Stimulated activated CD4-positive, alpha-beta T cell treated with anti-CD3 and anti-CD28 coated beads, Interleukin-1b, Interleukin-23, amount 100 ng/mL, for 48 hours (primary cell): ENCODE measurements at places on chromosomes 4 and X.

GRCh38 chrX:48107717-48108116 is 22.7 kb upstream of the SPACA5B start:
- no peak for DNase-seq

DNA sequence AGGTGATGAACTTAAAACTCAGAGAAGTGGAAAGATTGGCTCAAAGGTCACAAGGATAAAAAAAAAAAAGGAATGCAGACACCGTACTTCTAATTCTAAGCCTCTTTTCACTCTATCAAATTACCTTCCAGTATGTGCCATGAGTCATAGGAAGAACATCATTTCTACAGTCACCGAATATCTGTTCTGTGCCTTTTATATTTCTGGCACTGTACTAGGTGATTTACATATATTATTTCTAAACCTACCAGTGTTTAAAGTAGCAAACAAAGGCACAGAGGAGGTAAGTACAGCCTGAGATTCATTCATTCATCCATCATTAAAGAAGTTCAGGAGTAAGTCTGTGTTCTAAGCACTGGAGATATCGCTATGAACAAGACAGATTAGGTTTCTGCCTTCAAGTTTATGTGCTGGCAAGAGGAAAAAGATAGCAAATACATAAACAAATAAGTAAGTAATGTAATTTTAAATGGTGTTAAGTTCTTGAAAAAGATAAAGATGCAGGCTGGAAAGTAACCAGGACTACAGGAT is 65.3 kb downstream of the PALLD start:
- DNase-seq = no peak

DNA sequence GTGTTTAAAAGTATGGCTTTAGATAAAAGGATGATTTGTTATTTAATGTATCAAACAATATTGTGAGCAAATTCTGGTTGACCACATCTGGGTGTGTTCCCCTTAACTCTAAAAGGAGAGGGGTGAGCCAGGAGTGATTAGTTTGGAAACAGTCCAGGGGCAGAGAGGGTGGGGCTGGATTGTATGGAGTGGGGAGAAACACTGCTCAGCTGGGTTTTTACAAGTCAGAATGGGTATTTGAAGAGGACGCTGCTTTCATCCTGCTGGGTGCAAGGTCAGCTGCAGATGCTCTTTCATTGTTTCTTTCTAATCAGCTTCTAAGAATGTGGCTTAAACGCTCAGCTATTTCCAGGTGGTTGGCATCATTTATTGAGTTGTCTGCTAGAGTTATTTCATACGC is 82.8 kb upstream of the LIMCH1 start:
- no peak for DNase-seq

DNA sequence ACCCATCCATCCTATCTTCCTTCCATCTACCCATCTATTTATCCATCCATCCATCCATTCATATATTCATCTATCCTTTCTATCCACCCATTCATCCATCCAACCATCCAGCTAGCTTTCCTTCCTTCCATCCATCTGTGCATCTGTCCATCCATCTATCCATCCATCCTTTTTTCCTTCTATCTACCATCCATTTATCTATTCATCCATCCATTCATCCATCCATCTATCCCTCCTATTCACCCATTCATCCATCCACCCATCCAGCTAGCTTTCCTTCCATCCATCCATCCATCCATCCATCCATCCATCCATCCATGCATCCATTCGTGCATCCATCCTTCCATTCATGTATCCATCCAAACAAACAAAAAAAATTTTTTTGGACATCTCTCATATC is 118.8 kb downstream of the PSAPL1 start:
- DNase-seq = no peak

DNA sequence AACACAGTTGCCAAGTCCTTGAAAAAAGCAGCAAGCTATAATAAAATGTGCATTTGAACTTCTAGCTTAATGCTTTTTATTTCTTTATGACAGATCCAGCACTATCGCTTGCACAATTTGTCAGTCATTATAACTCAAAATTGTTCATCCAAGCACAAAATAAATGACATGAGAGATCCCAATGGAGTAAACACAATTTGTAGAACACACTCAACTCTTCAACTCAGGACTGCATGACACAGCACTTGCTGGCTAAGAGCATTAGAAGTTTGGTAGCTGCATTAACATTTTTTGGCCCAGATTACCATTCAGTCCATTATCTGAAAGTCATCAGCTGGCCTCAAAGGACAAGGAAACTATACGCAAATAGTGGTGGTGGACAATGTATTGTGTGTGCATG is 530.1 kb downstream of the INPP4B start:
- DNase-seq = no peak

DNA sequence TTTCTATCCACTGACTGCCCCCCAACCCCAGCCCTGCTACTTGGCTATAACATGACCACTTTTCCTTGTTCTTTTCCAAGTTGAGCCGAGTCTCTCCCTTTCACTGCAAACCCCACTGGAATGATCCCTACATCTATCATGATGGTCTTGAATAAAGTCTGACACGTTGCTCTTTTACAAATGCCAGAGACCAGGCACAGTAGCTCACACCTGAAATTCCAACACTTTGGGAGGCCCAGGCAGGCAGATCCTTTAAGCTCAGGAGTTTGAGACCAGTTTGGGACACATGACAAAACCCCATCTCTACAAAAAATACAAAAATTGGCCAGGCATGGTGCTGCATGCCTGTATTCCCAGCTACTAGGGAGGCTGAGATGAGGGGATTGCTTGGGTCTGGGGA is 100.9 kb downstream of the WDFY3 start:
- DNase-seq = no peak

DNA sequence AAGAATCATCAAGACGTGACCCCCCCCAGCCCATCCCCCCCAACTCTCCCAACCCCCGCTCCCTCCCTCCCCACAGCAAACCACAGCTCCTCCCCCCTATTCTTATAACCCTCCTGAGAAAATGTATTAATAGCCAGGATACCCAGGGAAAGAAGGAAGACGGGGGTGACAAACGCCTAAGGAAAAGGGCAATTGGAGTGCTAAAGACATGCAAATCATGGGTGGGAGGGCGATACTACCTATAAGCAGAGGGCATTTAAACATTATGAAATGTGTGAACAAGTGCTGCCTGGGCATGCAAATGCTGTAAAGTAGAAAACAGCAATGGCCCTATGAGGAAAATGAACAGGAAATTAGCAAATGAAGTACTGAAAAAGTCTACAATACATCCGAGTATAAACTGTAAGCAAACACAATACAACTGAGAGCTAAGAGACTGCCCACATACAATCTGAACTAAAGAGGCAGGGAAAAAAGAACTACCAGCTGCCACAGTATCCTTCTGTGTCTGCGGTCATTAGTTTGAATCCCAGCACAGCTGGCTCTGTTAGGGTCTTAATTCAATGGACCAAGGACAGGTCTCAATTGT is 2.4 kb downstream of the CXXC4 start:
- no peak for DNase-seq
